ENCODE measurements at places on chromosomes 6 and 20.

GRCh38 chr6:43887906-43888683 is 118.1 kb downstream of the VEGFA start:
- no peak for DNase-seq

GRCh38 chr20:48648482-48649051 is 179.2 kb downstream of the PREX1 start:
- no peak for DNase-seq

- DNase-seq, result no peak
Measured at GRCh38 chr6:25288518-25288917, 9.3 kb downstream of the CARMIL1 start.

GRCh38 chr6:96522465-96523009 is 931 bp downstream of the UFL1 start:
- no peak for DNase-seq

DNA sequence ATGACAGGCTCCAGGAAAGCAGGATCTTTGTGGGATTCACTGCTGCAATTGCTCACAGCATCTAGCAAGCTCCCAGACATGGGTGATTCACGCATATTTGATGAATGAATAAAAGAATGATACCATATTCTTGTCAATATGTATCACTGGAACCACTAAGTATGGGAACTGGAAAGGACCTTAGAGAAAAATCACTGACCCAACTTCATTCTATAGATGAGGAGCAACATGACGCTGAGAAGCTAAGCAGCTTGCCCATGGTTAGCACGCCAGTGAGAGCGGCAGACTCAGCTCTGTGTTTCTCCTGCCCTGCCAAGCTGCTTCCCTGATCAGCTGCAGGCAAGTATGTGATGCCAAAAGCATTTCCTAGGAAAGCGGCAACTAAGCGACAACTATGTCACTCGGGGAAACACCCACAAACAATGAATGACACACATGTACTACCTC is 66.8 kb downstream of the PPP1R3G start:
- DNase-seq, result no peak

DNA sequence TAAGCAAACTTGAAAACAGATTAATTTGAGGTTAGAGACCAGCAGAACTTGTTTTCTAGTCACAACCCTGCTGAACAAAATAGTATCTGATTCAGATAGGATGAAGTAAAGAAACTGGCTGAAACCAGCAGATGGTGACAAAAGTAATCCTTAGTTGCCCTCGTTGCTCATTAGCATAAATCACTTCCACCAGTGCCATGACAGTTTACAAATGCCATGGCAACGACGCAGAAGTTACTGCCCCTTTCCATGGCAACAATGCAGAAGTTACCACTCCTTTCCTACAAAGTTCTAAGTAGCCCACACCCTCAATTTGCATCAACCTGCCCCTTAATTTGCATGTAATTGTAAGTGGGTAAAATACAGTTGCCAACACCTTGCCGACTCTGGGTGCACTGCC is 23.7 kb downstream of the SNRPB start:
- DNase-seq, result no peak

DNA sequence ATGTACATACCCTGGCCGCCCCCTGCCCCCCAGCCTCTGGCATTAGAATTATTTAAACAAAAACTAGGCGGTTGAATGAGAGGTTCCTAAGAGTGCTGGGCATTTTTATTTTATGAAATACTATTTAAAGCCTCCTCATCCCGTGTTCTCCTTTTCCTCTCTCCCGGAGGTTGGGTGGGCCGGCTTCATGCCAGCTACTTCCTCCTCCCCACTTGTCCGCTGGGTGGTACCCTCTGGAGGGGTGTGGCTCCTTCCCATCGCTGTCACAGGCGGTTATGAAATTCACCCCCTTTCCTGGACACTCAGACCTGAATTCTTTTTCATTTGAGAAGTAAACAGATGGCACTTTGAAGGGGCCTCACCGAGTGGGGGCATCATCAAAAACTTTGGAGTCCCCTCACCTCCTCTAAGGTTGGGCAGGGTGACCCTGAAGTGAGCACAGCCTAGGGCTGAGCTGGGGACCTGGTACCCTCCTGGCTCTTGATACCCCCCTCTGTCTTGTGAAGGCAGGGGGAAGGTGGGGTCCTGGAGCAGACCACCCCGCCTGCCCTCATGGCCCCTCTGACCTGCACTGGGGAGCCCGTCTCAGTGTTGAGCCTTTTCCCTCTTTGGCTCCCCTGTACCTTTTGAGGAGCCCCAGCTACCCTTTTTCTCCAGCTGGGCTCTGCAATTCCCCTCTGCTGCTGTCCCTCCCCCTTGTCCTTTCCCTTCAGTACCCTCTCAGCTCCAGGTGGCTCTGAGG is 7.6 kb downstream of the CDKN1A start:
- DNase-seq, result no peak
